ENCODE measurements at places on chromosomes 7 and 10.

DNA sequence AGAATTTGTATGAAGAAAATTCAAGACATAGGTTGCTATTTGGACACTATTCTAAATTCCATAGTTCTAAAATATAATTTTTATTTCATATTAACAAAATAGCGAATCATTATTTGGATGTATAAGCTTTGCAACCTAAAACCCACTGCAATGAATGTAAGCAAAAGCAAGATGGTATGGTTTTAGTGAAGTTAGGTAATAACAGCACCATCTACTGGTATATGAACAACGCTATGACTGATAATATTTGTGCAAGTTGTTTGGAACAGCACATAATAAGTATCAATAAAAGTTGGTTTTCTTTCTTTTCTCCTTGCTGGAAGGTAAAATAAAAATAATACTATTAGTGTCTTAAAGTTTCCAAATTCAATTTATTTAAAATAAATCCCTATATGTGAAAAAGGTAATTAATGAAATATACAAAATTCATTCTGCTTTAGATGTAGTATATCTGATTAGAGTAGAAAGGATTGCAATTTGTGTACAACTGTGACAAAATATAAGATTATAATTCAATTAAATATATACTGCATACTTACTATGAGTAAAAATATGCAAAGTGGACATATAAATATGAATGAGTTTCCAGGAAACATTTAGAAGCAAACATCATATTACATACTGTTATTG lies 79.0 kb upstream of the LSM8 start:
- peak; percentile 53 for DNase-seq

GRCh38 chr7:53428045-53428444 lies 392.6 kb downstream of the POM121L12 start:
- no peak for DNase-seq

- no peak for DNase-seq
These were observed 7.0 kb downstream of the PSAP start for GRCh38 chr10:71844084-71844483.

DNA sequence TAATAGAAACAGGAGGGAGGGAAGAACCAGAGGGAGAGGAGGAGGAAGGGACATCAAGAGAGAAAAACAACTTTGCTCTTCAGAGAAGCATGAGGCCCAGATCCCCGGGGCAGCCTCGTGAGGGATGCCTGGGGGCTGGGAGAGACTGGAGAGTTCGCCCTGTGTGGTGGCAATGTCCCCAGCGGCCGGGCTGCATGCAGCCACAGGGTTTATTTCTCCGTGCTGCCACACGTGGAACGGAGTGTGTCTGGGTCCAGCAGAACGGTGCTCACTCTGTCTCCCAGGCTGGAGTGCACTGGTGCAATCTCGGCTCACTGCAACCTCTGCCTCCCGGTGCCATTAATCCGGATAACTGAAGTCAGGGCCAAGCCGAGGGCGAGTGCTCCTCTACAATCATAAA lies 257.7 kb downstream of the ACTR3B start:
- no peak for DNase-seq

DNA sequence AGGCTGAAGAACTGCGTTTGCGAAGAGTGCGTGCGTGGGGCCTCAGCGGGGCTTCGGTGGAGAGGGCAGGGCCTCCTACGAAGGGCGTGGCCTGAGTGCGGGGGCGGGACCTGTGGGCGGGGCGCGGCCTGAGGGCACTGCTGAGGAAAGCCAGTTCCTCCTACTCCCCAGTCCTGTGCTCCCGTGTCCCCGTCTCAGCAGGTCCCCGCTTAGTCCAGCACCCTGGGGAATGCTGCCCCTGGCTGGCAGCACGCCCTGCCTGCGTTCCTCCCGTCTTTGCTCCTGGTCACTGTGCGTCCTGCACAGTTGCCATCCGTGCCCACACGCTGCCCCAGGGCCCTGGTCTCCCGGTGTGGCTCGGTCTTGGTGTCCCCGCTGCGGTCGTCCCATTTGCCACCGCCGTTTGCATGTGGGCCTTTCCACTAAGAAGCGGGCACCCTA lies 177.1 kb downstream of the ZNF248 start:
- no peak for DNase-seq

- DNase-seq: no peak
These were observed 8.4 kb upstream of the PANK1 start for GRCh38 chr10:89653410-89653869.

GRCh38 chr10:30629653-30630052 lies at the start of gene LYZL2:
LYZL2 (minus strand) TSS chr10:30629753; CDS start chr10:30626915, 2,838 bp downstream.
- DNase-seq: no peak
